GM20000 (cell line): ENCODE measurements at places on chromosomes 3 and 15.

- DNase-seq = peak; percentile 44
Measured at GRCh38 chr3:135895106-135895733, 70.3 kb upstream of the PPP2R3A start.

GRCh38 chr3:169929830-169930519 lies 18.6 kb downstream of the SAMD7 start:
- DNase-seq = peak; percentile 29

- DNase-seq = peak; percentile 49
Measured at GRCh38 chr3:157160658-157161424, 894 bp upstream of the CCNL1 start.

DNA sequence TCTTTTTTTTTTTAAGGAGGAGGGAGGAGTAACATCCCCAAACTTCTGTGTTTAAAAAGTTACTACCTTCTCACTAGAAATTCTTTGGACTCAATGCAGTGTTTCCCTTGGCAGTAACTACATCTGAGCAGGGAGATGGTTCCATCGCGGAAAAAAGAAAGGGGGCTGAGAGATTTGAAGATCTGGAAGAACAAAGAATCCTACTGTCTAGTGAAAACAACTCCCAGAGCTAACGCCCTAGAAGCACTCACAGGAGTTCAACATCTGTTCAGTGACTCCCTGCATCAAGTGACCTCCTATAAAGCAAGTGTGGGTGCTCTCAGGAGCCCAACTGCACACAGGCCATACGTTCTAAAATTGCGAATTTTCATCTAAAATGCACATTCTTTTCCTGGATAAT lies 66.8 kb upstream of the PXYLP1 start:
- no peak for DNase-seq
